ENCODE measurements at places on chromosomes 6 and 20. TPM values are rescaled to one million over a fixed set of nuclear protein-coding genes. Genes with fewer than 3 reads are reported as not detected.

Gene IMPG1
- total RNA-seq, result not detected

DNA sequence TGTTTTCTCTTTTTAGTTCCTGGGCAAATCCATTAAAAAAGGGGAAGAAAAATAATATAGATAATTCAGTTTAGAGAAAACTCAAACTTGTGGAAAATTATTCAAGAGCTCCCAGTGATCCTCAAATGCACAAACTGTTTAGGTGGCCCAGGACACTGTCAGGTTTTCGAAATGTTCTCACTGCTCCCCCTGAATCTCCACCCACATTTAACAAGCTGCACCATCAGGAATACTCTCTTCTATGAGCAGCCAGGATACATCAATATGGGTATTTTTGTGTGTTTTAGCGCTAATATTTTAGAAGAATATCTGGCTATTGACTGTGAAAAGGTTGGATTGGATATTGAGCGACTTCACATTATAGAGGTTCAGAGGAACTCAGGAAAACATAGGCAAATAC is 43.9 kb downstream of the OR2B2 start:
- DNase-seq, result no peak

DNA sequence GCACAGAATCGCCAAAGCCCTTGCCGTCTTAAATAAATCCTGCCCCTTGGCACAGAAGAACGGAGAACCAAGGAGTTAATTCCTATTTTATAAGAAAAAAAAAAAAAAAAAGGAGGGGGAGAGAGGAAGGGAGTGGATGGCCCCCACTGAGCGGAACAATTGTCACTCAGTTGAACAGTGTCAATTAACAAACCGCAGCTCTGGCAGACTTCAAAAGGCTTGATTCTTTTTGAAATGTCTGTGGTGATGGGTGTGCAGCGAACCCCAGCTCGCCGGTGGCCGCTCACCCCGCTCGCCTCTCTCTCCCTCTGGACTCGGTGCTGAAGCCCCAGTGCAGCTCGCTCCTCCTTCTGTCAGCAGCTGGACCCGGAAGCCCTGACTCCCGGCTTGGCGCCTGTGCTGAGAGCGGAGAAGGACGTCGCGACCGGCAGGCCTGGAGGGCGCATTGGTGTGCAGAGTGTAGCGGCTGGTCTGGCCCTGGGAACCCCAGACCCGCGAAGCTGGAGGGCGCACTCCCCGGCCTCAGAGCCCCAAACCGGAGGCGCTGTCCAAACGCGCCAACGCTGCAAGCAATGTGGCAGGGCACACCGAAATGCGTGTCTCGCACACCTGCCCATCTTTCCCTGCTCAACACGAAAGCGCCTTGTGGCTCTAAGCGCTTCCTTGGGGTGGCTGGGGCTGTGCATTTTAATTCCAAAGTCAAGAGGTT is 3.4 kb downstream of the LINC00237 start:
- peak; percentile 69 for DNase-seq

GRCh38 chr6:134875367-134875766 is 74.5 kb downstream of the ALDH8A1 start:
- no peak for DNase-seq
